ENCODE measurements at places on chromosomes 5 and 9.

DNA sequence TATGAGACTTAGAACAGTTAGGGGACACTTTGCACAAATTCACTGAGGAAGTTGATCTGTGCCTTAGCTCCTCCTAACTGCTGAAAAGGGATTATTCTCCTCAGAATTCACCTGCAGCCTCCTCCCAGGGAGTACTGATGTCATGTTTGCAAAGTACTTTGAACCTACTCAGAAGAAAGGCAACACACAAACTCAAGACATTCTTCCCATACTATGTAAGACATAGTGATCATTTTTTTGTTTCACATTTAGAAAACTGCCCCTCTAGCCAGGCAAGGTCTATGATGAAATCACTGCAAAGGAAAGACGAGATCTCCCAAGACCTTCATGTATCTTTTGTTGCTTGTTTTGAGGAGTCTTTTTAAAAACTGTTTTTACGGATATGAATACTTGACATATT, 10.6 kb upstream of the VLDLR start:
- DNase-seq: no peak

- no peak for DNase-seq
Measured at GRCh38 chr5:82244854-82245635, 33.1 kb downstream of the RPS23 start.

- no peak for DNase-seq
Measured at GRCh38 chr9:32873553-32873952, 90.2 kb downstream of the TMEM215 start.

GRCh38 chr5:175148636-175149172, 295.3 kb downstream of the DRD1 start:
- DNase-seq: no peak

DNA sequence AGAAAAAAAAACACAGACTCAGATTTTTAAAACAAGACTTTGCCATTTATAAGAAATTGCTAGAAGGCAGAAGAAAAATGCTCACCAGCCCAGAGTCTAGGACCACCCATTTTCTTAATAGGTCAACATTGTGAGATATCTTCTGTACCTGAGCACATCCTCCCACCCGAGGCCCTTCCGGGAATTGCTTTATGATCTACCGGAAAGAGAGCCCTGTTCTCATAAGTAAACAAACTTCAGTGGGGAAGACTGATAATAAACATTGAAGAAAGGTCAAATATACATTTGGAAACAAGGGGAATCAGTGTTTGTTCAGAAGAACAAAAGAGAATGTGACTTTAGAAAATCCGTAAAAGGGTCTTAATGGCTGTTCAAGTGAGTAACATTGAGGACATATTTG, 44.4 kb downstream of the PRKACG start:
- DNase-seq: no peak

DNA sequence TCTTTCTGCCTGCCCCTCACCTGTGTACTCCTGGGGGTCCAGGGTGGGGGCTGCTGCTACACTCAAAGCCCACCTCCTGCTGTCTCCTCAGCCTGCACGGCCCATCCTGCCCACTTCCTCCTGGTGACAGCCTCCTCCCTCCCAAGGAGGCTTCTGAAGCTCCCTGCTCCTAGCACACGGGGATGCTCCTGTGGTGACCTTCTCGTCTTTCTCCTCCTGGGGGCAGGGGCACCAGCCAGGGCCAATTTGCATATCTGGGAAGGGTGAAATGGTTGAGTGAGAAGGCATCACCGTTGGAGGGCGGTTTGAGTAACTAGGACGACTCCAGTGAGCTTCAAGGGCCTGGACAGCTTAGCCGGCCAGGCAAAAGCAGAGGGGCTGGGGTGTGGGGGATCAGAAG, 51.9 kb upstream of the COL5A1 start:
- no peak for DNase-seq

DNA sequence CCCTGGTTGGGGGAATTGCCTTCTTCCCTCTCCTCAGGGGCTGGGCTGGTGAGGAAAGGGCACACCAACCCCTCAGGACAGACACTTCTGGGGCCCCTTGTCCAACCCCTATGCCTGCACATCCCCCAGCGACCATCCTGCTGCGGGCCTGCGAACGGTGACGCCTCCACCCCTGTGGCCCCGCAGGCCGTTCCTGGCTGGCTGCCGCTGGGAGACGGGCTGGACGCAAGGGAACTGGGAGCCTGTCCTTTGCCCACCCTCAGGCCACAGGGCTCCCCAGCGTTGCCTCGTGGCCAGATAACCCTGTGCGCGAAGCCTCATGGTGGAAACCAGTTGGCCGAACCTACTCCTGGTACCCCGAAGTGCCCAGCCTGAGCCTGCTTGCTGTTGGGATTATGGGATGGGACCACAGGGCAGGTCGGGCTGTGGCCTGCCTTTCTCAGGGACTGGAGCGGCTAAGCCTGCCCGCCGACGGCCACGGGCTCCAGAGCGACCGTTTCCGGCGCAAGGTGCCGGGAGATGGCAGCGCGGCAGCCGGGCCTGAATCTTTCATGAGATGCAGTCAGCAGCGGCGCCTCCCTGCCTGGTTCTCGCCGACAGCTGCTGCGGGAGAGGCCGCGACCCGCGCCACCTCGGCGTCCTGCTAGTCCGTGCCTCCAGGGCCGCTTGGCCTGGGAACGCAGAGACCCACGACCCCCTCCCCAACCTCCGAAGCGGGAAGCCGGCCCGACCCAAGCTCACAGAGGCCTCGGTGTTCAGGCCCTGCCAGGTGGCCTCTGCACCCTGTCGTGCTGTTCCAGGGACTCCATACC, 6.5 kb upstream of the PITX1 start:
- peak; percentile 57 for DNase-seq

GRCh38 chr9:70127540-70128416, 84.1 kb downstream of the MAMDC2 start:
- no peak for DNase-seq
